Esophagus mucosa (tissue), 1 donor: ENCODE measurements at places on chromosomes 12 and 14.
A peak's percentile ranks its signal among the peaks of the same experiment; 100 is the strongest.

GRCh38 chr12:76272287-76272686 is 75.9 kb downstream of the BBS10 start:
- ATAC-seq = no peak

- ATAC-seq = no peak
These were observed 984.8 kb downstream of the TMEM121 start for GRCh38 chr14:106511006-106511799.

GRCh38 chr12:95962222-95962621 is 19.1 kb downstream of the AMDHD1 start:
- no peak for ATAC-seq

DNA sequence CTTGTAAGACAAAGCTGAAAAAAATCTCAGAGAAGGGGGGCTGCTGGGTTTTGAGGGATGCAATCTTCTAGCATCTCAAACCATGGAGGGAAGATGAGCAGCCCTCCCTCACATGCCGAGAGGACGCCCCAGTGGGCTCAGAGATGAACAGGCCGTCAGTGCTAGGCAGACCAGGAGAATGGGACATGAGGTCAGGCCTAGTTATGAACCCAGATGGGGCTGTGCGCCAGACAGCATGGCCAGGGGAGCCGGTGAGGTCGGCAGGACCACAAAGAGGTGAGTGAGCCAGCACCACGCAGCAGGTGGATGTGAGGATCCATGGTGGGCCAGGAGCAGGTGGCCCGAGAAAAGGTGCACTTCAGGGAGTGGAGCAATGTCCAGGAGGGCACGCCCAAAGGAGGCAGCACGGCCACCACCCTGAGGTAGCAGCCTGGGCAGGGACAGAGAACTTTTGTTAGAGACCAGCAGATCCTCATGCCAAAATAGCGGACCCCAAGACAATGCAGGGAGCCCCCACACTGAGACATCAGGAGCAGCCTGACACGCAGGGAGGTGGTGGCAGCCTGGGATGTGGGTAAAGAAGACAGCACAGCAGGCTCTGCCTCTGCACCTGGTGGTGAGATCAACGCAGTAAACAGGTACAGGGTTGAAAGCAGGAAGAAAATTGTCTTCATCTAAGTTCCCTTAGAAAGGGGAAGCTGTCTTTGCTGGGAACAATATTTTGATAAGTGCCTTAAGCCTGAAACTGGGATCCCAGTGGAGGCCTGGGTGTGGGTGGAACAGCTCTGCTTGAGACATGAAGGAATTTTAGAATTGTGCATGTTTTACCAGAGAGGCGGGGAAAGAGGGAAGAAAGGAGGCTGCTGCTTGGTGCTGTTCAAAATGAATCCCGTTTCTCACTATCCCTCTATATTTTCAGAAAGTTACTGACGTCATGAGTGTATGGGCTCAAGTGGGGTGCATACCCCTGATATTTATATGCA is 17.8 kb upstream of the MCRS1 start:
- ATAC-seq = no peak

- ATAC-seq = no peak
These were observed 50.5 kb downstream of the CRY1 start for GRCh38 chr12:107042801-107043200.

DNA sequence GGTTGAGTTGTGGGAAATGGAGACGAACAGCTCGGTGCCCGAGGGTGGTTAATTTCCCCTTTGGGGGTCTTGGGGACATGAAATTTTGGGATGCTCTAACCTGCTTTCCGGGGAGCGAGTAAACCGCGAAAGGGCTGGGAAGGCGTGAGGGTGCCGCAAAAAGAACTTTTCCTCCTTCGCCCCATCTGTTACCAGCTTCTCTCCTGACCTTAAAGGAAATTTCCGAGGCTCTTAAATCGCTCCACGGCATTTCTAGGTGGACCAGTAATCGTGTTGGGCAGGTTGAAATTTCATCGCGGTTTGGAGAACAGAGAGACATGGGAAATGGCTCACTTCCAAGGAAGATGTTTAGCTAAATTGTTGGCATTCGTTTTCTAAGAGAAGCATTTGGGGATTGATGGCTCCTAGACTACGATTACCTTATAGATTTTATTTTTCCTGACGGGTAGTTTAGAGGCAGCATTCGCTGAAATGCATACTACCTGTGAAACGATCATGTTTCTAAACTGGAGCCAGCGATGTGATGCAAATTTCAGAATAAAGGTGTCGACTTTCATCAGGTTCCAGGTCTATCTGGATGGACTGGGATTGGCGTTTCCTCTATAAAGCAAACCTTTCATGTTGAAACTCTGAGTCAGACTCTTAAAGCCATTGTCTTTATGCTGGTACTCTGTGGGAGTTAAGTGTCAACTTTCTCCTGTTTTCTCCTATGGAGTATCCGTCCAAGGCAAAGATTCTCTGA is 414.5 kb downstream of the PCNX1 start:
- ATAC-seq = peak; percentile 53

- no peak for ATAC-seq
These were observed 119.4 kb downstream of the KTN1 start for GRCh38 chr14:55699131-55700057.

GRCh38 chr14:54784657-54785056 is 118.0 kb downstream of the GCH1 start:
- ATAC-seq = no peak

DNA sequence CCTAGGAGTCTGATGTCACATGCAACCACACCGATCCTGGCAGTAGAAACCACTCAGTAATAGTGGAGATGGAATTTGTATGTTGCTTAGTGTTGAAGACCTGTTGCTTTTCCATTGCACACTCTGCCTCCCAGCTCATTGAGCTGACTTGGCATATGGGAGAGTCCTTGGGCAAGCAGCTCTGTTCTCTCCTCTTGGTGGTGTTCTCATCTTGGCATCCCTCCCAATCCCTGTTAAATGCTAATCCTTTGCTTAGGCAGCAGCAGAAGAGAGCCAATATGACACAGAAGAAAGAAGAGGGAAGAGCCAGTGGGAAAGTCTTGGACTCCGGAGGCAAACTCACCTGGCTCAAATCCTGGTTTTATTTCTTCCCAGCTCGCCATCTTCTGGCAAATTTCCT is 178.0 kb upstream of the CAND1 start:
- ATAC-seq = peak; percentile 86

DNA sequence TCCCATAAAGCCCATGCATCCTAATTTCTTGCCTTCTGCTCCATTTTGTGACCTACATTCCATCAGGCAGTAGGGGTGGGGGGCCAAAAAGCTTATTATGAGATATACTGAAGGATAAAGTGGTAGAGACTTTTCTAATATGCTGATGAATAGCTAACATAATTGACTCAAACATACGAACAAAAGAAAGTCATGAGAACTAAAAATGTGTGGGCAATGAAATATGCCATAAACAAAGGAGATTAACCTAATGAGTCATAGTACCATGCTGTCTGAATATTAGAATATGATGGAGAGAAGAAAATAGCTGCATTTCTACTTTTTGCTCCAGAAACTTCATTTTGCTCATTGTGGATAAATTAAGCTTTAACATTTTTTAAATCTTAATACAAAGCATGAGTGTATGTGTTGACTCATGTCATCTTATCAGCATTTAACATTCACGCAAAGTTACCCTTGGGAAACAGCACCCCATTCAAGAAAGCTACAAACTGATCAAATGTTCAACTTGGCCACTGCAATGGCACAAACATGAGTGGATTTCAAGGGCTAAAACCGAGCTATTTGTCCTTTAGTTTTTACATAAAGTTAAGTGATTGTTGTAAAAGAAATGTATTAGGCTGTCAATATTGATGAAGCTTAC is 64.0 kb upstream of the DIO2 start:
- ATAC-seq = no peak

DNA sequence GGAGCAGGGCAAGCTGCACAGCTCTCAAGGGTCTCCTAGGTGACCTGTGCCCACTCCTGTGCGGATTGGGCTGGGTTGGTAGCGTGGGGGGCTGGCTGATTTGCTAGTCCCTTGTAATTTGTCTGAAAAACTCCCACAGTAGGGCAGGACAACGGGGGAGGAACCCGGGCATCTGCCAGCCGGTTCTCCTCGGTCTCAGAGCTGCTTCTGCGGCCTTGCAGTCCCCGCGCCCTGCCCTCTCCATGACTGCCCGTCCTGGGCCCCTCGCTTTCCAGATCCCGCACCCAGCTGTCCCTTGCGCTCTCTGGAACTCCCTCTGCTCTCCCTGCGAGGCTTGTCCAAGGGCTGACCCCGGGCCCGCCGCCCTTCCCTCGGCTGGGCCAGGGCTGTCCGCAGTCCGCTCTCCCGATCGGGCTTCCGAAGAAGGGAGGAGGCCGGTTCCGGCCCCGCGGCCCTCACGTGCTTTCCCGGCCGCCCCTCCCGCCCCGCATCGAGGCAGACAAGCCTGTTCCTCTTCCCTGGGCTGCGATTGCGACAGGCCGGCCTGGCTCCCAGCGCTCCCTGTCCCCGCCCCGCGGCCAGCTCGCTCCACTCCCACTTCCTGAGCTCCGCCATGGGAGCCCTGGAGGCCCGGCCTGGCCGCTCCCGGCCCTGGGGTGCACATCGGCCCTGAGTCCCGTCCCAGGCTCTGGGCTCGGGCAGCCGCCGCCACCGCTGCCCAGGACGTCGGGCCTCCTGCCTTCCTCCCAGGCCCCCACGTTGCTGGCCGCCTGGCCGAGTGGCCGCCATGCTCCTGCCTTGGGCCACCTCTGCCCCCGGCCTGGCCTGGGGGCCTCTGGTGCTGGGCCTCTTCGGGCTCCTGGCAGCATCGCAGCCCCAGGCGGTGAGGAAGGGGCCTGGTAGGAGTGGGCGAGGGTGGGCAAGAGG is at the start of gene LTBR:
LTBR (plus strand) TSS at position 591 of the 927 bp plus-strand sequence; CDS start at position 788, 197 bp downstream.
- peak; percentile 93 for ATAC-seq

DNA sequence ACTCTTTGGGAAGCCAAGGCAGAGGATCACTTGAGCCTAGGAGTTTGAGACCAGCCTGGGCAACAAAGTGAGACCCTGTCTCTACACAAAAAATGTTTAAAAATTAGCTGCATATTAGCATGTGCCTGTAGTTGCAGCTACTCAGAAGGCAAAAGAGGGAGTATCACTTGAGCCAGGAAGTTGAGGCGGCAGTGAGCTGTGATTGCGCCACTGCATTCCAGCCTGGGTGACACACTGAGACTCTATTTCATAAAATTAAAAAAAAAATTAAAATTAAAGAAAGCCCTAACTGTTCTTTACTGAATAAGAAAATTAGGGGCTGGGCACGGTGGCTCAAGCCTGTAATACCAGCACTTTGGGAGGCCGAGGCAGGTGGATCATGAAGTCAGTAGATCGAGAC is 27.0 kb downstream of the SENP1 start:
- ATAC-seq = no peak

DNA sequence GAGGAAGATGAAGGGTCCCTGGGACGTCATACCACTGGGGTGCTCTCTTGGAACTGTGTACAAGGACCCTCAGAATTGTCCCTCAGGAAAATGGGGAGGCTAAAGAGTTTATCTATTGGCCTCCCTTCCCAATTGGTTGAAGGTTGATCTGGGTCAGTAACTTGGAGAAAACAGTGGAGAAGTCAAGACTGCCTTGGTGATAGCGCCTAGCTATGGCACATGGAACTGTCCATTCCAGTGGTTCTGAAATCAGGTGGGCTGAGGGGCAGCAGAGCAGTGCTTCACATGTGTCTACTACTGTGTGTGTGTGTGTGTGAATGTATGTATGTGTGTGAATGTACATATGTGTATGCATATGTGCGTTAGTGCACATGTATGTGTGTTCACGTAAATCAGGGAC is 316.1 kb downstream of the AACS start:
- ATAC-seq = no peak

DNA sequence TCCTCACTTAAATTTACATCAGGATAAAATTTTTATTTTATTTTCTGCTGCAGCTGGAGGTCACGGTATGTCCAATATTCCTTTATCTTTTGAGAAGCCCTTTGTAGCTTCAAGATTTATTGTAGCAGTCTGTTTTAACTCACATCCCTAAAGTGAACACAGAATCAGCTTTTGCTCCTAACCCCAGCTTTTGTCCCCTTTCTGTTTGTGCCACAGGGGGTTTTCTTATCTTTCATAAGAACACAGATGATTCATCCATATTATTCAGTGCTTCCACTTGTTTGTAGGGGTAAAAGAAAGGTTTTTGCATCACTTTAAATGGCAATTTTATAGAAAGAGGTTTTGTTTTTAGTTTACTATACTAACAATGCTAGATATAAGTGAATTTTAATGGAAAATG is 21.8 kb upstream of the PIK3C2G start:
- no peak for ATAC-seq

GRCh38 chr12:66965621-66966020 is 286.7 kb upstream of the GRIP1 start:
- no peak for ATAC-seq

GRCh38 chr14:35740215-35740614 is 68.9 kb downstream of the RALGAPA1 start:
- ATAC-seq = no peak

DNA sequence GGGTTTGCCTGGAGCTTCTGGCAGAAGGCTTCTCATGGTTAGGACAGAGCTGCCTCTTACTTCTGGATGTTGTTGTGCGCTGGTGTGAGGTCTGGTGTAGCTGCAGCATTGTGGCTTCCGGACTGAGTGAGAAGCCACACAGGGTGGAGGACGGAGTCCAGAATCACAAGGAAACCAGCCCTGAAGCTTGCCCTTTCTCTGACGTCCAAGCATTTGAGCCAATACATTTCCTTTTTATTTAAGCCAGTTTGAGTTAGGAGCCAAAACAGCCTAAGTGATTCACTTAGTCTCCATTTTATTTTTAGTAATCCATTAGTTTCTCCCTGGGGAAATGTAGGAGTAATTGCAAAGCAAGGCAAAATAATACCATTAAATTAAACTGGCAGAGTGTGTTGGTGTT is 402.4 kb upstream of the RGS6 start:
- peak; percentile 18 for ATAC-seq

GRCh38 chr12:40215982-40216381 is 8.8 kb upstream of the LRRK2 start:
- ATAC-seq = peak; percentile 52

DNA sequence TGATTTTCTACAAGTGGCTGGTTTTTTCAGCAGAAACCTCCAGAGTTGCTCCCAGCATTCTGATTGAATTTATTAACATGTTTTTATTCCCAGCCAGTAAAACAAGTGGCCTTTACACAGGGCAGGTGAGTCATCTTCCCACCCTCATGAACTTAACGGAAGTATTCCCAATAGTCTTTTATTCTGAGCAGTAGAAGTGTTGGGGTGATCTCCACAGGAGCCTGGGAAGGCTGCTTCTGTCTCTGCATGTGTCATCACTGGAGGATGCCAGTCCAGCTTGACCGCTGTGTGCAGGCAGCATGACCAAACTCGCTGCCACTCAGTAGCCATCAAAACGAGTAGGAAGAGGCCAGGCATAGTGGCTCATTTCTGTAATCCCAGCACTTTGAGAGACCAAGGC is 13.4 kb upstream of the DNAH10 start:
- ATAC-seq = peak; percentile 53
